ENCODE measurements at places on chromosomes 13 and 19. TPM values are rescaled to one million over a fixed set of nuclear protein-coding genes. Genes with fewer than 3 reads are reported as not detected.

KLC3 gene
- total RNA-seq = 1.3 TPM

THSD8 gene
- total RNA-seq = not detected

SIGLEC11 gene
- not detected for total RNA-seq

METTL21C gene
- not detected for total RNA-seq

LRRC63 gene
- total RNA-seq = not detected

ZNF730 gene
- 4.7 TPM for total RNA-seq

HAUS5 gene
- total RNA-seq = 7.5 TPM

FGF9 gene
- 0.51 TPM for total RNA-seq

SUGP2 gene
- total RNA-seq = 24.6 TPM

CDC16 gene
- 27.7 TPM for total RNA-seq

GPR18 gene
- not detected for total RNA-seq

ZNF530 gene
- total RNA-seq = 3.5 TPM

LGALS7B gene
- total RNA-seq = not detected

KLK4 gene
- not detected for total RNA-seq

TMEM86B gene
- 2.4 TPM for total RNA-seq

TARM1 gene
- total RNA-seq = not detected

LCP1 gene
- total RNA-seq = 3.6 TPM

PINLYP gene
- total RNA-seq = 1.3 TPM

LYPD3 gene
- total RNA-seq = 0.38 TPM

HCST gene
- 0.38 TPM for total RNA-seq

C19orf81 gene
- 0.89 TPM for total RNA-seq

DLEU7 gene
- not detected for total RNA-seq
